ENCODE measurements at places on chromosomes 1 and 21. TPM values are rescaled to one million over a fixed set of nuclear protein-coding genes. Genes with fewer than 3 reads are reported as not detected.

- no peak for DNase-seq
These were observed 1.2 kb downstream of the PABPC4 start for GRCh38 chr1:39575191-39576015.

GRCh38 chr1:108961198-108961597 is 2.1 kb downstream of the CLCC1 start:
- no peak for DNase-seq

DNA sequence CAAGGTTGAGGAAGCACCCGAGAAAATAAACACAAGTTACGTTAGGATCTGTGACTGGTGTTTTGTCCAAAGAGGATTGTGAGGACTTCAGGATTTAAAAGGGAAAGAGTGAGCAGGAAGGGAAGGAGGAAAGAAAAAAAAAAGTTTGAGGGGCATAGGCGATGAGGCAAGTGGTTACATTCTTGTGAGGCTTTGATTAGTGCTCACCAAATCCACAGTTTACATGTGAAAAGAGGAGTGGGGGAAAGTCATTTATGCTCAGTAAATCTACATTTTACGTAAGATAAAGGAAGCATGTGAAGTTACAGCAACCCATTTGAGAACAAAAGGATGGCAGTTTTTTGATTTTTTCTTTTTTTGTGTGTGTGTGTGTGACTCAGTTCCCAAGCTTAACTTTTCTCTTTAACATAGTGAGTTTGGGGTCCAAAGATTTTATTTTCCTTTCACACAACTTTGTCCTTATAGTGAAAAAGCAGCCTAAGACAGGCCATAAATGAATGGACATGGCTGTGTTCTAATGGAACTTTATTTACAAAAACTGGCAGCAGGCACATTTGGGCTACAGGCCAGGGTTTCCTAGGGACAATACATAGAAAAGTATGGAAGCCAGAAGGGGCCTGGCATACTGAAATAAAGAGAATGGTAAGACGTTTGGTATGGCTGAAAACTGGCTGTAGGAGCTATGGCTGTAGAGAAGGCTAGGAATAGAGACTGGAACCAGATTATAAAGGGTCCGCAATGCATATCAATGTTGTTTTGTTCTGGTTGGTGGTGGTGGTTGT is 121.7 kb downstream of the FGGY start:
- DNase-seq: no peak

Gene KLHDC8A
- 2.3 TPM for polyA plus RNA-seq

Gene RGS18
- 5.8 TPM for polyA plus RNA-seq

Gene TPTE
- not detected for polyA plus RNA-seq
